ENCODE measurements at places on chromosomes 13 and 19.

DNA sequence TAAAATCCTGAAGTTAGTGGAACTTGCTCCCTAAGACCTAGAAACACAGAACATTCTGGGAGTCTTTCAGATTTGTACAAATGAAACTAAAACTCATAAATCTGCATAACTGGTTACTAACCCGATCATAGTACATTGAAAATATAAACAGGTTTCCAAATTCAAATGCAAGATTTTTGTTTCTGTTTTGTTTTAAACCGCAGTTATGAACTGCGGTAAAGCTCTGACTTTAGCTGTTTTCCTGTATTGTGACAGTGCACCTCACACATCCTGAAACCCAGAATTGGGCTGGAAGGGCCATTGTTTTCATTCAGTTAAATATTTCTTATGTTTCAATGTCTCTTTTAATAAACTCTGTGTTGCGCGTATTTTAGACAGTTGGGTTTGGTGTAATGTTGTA is 204.7 kb downstream of the SHISA2 start:
- DNase-seq = no peak

- DNase-seq = peak; percentile 68
Measured at GRCh38 chr19:21474671-21475181, 30.7 kb upstream of the ZNF429 start.

- no peak for DNase-seq
Measured at GRCh38 chr19:45187421-45188100, 9.0 kb downstream of the BLOC1S3 start.

DNA sequence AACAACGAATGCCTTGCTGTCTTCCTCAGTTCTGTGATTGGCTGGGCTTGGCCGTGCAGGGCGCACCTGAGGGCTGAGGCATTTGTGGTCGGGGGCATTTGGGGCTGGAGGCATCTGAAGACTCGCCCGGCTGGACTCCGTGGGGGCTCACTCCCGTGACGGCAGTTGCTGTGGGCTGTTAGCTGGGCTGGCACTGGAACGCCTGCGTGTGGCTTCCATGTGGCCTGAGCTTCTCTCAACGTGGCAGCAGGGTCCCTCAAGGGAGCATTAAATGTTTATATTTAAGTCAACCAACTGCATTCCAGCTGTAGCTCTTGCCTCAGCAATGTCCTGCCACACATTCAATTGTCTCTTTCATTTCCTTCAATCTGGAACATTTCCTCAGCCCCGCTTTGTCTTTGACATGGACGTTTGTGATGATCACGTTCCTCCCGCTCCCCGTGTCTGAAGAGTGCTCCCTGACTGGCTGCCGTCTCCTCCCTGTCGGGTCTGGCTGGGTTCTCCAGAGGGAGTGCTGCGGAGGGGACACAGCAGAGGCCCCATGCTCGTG is 21.0 kb downstream of the CCDC8 start:
- no peak for DNase-seq

GRCh38 chr13:99256709-99257108 is 1.5 kb downstream of the GPR18 start:
- no peak for DNase-seq

DNA sequence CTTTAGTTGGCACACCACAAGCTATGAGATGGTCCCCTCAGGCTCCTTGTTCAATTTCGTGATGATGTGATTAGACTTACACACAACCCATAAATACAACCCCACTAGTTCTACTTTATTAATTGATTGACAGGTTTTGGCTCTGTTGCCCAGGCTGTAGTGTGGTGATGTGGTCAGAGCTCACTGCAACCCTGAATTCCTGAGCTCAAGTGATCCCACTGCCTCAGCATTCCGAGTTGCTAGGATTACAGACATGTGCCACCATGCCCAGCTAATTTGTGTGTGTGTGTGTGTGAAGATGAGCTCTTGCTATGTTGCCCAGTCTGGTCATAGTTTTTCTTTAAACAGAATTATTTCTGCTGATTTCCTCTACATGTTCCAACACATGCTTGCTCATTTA is 17.5 kb upstream of the HTR2A start:
- DNase-seq = no peak

DNA sequence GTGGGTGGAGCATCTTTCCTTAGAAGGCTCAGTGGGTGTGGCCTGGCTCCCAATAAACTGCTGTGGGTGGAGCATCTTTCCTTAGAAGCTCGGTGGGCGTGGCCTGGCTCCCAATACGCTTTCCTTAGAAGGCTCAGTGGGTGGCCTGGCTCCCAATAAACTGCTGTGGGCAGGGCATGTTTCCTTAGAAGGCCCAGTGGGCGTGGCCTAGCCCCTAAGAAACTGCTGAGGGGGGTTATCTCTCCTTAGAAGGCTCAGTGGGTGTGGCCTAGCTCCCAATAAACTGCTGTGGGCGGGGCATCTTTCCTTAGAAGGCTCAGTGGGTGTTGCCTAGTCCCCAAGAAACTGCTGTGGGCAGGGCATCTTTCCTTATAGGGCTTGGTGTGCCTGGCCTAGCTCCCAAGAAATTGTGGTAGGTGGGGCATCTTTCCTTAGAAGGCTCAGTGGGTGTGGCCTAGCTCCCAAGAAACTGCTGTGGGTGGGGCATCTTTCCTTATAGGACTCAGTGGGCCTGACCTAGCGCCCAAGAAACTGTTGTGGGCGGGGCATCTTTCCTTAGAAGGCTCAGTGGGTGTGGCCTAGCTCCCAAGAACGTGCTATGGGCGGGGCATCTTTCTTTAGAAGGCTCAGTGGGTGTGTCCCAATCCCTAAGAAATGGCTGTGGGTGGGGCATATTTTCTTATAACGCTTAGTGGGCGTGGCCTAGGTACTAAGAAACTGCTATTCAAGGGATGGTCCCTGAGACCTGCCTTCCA is 10.3 kb downstream of the HSH2D start:
- DNase-seq = no peak

DNA sequence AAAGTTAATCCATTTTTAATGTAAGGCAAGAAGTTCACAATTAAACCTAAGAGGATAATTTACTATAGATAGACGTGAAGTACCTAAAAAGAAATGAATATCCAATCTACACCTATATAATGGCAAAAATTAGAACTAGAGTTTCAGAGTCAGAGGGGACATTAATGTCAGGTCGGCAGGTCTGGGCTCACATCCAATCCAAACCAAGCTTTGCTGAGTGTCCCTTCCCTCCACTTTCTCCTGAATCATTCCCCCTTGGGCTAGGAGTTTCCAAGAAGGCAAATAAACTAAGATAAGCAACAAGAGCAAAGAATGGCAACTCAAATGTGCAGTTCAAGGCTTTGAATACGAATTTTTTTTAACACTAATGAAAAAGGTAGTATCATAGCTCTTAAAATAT is 2.9 kb downstream of the FLT3 start:
- DNase-seq = no peak

- no peak for DNase-seq
Measured at GRCh38 chr13:41978007-41978406, 17.1 kb upstream of the VWA8 start.

DNA sequence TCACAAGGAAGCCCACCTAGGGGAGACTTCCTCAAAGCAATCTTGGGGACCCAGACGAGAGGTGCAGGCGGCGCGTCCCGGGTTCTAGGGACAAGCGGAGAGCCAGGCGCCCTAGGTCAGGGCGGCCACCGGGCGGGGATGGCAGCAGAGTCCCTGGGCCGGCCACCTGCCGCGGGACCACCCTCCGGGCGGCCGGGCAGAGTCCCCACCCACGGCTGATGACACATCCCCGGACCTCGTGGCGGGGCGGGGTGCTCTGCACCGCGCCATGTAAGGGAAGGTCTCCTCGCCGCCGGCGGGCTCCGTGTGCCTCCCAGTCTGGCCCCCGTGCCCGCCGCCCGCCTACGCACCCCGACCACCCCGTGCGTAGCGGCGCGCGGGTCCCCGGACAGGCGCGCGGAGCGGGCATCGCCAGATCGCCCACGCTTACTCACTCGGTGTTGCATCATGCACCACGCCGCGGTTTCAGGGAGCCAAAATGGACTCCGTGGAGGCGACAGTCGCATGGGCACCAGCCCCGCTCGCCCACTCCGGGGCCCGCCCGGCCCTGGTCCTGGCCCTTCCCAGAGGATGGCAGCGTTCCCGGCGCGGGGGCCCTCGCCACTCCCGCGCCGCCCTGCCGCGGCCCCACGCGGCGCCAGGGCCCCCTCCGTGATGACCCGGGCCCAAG is 643 bp downstream of the SLC7A1 start:
- peak; percentile 64 for DNase-seq

DNA sequence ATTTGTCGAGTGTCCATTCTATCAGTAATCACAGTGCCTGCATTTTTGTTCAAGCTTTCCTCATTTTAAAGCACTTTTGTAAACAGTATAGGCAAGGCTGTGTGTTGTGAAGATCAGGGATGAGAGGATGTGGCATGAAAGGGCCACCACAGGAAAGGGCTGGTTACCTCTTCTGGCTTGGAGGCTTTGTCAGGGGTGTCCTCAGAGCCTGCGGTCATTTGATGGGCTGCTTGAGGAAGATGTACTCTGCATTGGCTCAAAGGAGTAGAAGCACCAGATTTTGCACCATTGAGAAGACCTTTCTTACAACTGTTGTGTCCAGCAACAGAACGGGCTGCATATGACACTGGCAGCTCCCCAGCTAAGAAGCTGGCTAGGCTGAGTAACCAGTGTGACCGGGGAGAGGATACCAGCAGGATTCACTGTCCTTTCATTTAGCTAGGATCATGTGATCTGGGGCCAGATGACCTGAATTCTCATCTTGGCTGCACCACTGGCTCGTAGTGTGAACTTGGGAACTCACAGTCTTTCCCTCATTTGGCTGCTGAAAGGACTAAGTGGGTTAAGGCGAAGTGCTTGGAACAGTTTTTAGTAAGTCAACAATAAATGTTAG is 380.2 kb downstream of the FGF9 start:
- no peak for DNase-seq

DNA sequence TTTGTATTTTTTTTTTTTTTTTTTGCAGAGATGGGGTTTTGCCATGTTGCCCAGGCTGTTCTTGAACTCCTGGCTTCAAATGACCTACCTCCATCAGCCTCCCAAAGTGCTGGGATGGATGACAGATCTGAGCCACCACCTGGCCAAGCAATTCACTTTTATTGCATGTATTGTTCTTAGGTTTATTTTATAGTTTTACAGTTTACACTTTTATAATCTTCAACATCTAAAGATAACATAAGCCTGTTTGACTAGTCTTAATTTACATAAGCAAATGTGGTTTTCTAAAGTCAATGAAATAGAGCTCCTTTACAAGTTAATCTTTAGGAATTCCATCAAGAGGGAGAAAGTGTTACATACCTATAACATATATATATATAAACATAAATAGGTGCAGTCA is 9.5 kb upstream of the MPV17L2 start:
- DNase-seq = no peak

GRCh38 chr19:18663940-18664530 is 19.4 kb upstream of the CRTC1 start:
- DNase-seq = no peak

DNA sequence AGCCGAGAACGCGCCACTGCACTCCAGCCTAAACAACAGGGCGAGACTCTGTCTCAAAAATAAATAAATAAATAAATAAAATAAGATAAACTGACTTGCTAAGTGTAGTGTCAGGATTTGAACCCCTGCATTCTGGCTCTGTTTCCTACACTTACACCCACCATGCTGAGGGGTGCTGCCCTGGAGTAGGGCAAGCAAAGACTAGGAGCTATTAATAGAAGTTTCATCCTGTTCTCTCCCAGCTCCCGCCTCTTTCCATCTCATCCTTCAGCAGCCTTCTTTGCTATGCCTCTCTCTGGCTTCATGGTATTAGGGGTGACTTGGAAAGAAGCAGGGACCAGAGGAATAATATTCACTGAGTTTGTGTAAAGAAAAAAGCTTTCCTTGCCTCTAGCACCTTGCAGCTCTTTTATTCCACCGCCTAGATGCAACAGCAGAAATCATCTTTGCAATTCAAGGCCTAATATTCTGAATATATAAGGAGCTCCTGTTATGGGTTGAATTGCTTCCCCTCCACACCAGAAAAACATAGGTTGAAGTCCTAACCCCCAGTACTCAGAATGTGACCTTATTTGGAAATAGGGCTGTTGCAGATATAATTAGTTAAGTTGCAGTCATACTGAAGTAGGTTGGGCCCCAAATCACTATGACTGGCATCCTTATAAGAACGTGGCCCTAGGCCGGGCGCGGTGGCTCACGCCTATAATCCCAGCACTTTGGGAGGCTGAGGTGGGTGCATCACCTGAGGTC is 8.7 kb upstream of the PLAUR start:
- no peak for DNase-seq
